ENCODE measurements at places on chromosomes 2 and 18.

GRCh38 chr2:240911641-240912265 is 5.6 kb downstream of the CROCC2 start:
- DNase-seq = no peak

GRCh38 chr18:57697426-57697825 is 75.8 kb upstream of the NARS1 start:
- no peak for DNase-seq

- DNase-seq = no peak
Observed at GRCh38 chr18:21826641-21827302, 86.2 kb downstream of the MIB1 start.

GRCh38 chr2:186737732-186738508 is 44.1 kb downstream of the FAM171B start:
- no peak for DNase-seq

DNA sequence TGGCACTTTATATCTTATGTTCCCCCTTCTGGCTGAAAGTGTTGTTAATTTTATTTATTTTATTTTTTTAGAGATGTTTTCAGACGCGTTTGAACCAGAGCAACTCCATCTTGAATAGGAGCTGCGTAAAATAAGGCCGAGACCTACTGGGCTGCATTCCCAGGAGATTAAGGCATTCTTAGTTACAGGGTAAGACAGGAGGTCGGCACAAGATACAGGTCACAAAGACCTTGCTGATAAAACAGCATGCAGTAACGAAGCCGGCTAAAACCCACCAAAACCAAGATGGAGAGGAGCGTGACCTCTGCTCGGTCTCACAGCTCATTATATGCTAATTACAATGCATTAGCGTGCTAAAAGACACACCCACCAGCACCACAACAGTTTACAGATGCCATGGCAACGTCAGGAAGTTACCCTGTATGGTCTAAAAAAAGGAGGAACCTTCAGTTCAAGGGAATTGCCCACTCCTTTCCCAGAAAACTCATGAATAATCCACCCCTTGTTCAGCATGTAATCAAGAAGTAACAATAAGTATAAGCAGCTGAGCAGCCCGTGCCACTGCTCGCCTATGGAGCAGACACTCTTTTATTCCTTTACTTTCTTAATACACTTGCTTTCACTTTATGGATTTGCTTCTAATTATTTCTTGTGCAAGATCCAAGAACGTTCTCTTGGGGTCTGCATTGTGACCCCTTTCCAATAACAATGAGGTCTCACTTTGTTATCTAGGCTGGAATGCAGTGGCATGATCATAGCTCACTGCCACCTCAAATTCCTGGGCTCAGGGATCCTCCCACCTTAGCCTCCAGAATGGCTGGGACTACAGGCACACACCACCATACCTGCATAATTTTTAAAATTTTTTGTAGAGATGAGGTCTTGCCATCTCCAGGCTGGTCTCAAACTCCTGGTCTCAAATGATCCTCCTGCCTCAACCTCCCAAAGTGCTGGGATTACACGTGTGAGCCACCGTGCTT is 55.9 kb downstream of the CACNB4 start:
- DNase-seq = no peak

- DNase-seq = no peak
Observed at GRCh38 chr2:15638720-15639119, 47.1 kb downstream of the DDX1 start.

Data from A549 (cell line).